ENCODE measurements at places on chromosomes 1 and 21. TPM values are rescaled to one million over a fixed set of nuclear protein-coding genes. Genes with fewer than 3 reads are reported as not detected.

NBPF20 gene
- 3.3 TPM for total RNA-seq

CFHR1 gene
- 0.32 TPM for total RNA-seq

LCE1A gene
- not detected for total RNA-seq

LCE6A gene
- not detected for total RNA-seq

ZNF669 gene
- 6.5 TPM for total RNA-seq

SEMA4A gene
- total RNA-seq: 5.6 TPM

BACH1 gene
- total RNA-seq: 66.9 TPM

S100A8 gene
- total RNA-seq: 6.9 TPM

HES2 gene
- 14.2 TPM for total RNA-seq

DVL1 gene
- 49.9 TPM for total RNA-seq

RXRG gene
- 0.74 TPM for total RNA-seq

OR2T29 gene
- total RNA-seq: not detected

B3GALT5 gene
- total RNA-seq: 114 TPM

KRTAP7-1 gene
- total RNA-seq: not detected

OR10Z1 gene
- not detected for total RNA-seq

ARHGAP30 gene
- total RNA-seq: 3.5 TPM
